ENCODE measurements at places on chromosomes 4 and X.

GRCh38 chr4:71406459-71406963 lies 67.7 kb downstream of the SLC4A4 start:
- DNase-seq: no peak

DNA sequence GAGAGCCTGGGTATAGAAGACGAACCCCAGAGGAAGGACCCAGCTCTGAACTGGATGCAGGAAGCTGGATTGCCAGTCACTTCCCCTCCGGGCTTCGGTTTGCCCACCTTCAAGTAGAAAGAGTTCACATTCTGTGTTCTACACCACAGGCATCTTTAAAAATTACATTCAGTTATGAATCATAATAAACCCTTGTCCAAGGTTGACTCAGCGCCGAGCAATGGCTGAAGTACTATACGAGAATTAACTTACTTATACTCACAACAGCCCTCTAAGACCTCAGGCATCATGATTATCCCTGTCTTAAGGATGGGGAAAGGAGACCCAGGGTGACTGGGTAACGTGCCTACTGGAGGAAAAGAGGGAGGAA lies 72.5 kb downstream of the EVC2 start:
- no peak for DNase-seq

DNA sequence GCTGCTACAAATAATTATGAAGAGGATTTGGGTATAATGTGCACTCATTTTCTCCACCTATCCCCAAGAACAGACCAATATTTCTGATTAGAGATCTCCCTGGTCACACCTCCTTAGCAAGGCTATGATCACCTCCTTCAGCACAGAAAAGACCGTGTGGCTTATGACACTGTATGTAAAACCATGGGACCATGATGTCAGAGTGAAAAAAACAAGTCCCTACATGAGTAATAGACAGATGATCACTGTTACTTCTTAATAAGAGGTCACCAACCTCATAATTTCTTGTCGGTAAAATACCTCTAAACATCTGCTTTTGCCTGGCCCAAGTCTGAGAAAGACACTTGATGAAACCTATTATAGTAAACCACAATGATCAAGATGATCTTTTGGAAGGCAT lies 330.6 kb upstream of the F9 start:
- DNase-seq: no peak

- DNase-seq: no peak
Observed at GRCh38 chr4:177308125-177308524, 1.5 kb upstream of the NEIL3 start.

DNA sequence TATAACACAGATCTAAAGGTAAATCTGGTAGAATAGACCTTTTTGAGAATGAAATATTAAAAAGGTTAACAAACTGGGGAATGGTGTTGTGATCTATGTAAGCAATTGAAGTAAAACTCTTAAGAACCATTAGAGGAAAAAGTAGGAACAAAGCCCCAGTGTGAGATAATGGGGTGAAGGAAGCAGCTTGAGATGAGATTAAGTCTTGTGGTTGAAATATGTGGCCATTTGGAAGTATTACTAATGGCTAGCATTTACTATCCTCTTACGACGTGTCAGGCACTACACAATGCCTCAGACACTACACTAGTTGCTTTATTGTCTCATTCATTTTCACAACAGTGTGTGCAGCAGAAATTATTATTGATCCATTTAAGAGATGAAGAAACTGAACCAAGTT lies 25.9 kb upstream of the NDNF start:
- DNase-seq: no peak
